Stimulated activated CD8-positive, alpha-beta memory T cell treated with anti-CD3 and anti-CD28 coated beads, Interleukin-15, amount 100 ng/mL, for 24 hours (primary cell): ENCODE measurements at places on chromosomes 2 and 18.

GRCh38 chr2:25490217-25490616, 148.5 kb upstream of the DNMT3A start:
- DNase-seq: no peak

GRCh38 chr2:143847257-143847656, 672.7 kb downstream of the ZEB2 start:
- DNase-seq: no peak

- DNase-seq: no peak
Measured at GRCh38 chr2:179850188-179850587, 11.2 kb downstream of the ZNF385B start.

- DNase-seq: no peak
Measured at GRCh38 chr18:37265382-37265781, 300.2 kb downstream of the CELF4 start.

GRCh38 chr2:47221946-47222345, 66.8 kb upstream of the STPG4 start:
- DNase-seq: no peak

GRCh38 chr18:61882296-61883004, 10.4 kb downstream of the RNF152 start:
- DNase-seq: no peak

GRCh38 chr2:11874861-11875260, 128.4 kb downstream of the LPIN1 start:
- no peak for DNase-seq

- DNase-seq: no peak
Measured at GRCh38 chr2:57720728-57721627, 325.6 kb upstream of the VRK2 start.

DNA sequence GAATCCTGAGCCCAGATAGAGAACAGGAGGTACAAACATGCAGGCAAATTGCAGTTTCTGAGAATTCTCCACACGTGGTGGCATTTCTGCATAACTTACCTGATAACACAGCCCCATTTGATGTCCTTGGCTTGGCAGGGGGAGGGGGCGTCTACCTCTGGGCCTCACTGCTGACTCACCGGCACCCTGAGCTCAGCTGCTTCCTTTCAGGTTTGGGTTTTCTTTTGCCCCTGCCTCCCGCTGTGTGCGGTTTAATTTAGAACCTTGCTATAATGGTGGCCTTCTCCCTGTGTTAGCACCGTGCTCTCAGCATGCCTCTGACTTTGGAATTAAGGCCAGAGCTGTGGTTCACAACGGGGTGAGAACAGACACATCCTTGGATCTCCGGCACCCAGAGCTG, 4.4 kb downstream of the CTIF start:
- DNase-seq: no peak

DNA sequence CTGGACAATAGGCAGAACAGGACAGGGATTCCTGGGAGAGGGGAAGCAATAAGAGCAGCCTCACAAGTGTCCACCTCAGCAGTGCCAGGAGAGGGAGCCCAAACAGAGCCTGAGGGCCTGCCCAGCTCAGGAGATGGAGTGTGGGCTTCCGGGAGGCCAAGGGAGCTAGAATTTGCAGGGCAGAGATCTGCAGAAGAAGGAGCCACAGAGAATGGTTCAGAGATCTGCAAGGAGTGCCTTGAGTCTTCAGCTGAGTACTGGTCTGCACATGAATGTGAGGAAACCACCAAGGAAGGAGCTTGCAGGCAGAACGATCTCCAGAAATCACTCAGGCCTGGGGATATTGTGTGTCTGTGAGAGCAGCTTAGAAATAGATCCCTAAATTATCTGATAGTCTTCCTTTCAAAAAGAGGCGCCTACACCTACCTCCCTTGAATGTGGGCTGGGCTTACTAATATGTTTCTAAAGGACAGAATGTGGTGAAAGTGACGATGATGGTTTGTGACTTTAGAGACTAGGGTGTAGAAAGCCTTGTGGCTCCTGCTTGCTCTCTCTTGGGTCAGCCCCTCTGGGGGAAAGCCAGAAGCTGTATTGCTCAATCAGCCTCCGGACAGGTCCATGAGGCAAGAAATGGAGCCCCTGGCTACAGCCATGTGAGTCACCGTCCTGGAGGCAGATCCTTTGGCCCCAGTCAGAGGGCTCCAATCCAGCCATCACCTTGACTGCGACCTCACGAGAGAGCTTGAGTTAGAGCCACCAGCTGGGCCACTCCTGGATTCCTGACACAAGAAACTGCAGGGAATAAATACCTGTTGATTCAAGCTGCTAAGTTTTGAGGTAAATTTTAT, 7.6 kb upstream of the LPIN1 start:
- no peak for DNase-seq

DNA sequence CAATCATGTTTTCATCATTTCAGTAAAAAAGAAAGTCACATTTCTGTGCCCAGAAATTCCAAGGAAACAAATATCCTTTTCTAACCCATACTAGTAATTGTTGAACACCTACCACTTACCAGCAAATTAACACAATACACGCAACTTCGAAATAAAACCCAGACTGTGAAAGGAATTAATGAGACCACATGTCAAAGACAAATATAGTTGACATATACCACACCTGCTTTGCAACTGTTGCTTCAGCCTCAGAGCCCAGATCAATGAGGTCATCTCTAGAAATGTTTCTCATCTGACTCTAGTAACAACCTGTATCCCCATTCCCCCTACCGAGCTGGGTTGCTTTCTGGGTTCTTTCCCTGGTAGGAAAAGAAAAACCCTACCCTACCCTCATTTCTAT, 52.6 kb downstream of the TRIP12 start:
- DNase-seq: no peak

DNA sequence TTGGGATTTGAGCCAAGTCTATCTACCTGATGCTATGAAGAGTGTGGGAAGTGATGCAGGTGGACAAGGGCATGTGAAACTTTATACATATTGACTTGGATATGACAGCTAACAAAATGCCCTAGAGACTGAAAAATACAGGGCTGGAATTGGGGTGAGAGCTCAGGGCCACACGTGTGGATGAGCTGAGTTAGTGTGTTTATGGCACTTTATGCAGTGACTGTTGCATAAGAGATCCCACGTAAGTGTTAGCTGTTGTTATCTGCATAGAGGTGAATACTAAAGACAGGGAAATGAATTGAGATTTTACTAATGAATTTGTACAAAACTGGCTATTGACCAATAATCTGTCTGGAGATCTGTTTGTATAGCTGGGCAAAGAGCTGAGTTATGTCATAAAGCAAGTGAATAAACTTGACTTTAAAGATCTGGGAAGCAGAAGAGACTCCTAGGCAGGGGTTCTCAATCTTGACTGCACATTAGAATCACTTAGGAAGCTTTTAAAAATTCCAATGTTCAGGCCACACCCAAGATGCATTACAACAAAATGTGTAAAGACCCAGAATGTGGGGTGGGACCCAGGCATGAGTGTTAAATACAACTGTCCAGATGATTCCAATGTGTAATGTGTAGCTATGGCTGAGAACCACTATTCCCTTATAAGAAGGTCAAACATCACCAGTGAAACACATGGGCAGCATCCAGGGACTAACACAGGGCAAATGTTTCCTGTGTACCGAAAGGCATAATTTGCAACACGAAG, 74.2 kb upstream of the STK17B start:
- DNase-seq: no peak

- no peak for DNase-seq
Measured at GRCh38 chr2:195687320-195688086, 30.5 kb downstream of the SLC39A10 start.

DNA sequence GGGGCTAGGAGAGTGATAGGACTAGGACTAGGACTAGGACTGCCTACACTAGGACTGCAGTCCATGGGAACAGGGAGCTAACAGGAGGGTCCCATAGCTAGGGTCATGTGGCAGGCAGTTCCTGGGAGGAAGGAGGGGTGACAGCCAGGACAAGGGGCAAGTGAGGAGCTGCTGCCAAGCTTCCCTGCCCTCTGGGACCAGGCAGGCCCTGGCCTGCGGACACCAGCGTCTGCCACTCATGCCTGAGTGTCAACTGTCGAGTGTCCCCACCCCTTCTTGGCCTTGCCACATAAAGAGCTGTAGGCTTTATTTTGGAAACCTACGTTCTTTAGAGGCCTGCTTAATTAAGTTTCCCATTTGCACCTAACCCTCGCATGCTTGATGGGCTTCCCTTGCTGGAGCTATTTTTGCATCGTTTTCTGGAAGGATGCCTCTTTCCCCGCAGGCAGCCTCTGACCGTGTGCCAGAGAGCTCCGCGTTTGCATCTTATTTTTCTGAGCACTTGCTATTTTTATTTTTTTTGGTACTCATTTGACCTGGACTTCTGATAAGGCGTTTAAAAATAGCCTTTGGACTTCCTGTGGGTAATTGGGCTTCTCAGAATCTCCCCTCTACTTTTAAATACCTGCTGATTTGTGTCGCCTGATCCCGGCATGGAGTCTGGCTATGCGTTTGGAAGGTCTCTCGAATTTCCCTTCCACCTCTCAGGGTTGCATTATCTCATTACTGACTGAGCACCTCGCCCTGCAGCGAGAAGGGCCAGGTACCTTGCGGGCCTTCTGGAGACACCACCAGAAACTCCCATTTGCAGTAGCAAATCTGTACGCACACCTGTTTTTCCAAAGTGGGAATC, 66.4 kb downstream of the SH3RF3 start:
- no peak for DNase-seq

- DNase-seq: no peak
Measured at GRCh38 chr18:12336171-12336613, 28.2 kb downstream of the TUBB6 start.

- DNase-seq: no peak
Measured at GRCh38 chr2:6833300-6833604, 32.5 kb downstream of the CMPK2 start.

GRCh38 chr2:216083464-216084281, 2.0 kb downstream of the TMEM169 start:
- no peak for DNase-seq

- DNase-seq: no peak
Measured at GRCh38 chr2:124501575-124502152, 476.6 kb downstream of the CNTNAP5 start.

DNA sequence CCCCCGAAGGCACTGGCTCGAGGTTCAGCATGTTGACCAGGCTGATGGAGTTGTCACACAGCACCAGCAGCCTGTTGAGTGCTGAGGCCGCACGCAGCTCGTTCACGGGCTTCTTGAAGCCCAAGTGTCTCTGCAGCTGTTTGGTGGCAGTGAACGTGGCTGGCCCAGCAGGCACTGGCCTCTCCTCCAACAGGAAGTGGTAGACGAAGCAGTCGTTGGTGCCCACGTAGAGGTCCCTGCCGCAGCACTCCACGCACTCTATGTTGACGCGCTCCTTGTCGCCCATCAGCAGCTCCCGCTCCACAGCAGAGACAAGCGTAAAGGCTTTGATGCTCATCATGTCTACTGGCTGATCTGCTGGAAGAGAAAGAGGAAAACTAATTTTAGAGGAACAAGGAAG, 21.6 kb downstream of the TGFBRAP1 start:
- no peak for DNase-seq

- no peak for DNase-seq
Measured at GRCh38 chr18:10476338-10476791, 21.9 kb downstream of the APCDD1 start.

DNA sequence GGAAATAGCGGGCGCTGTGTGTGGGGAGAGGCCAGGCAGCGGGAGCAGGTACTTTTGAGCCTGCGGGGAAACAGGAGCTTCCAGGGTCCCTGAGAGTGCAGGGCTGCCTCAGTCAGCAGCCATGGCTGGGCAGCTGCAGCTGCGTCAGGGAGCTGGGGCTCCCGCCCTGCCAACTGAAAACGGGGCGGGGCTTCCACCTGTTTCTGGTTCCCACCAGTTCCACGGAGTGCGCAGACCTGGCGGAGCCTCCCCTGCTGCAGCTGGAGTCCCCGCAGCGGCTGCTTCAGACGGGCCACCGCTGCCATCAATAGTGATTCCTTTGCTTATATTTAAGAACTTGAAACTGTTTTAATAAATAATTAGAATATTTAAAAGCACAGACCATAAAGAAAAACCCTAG, 30.6 kb upstream of the RPRM start:
- DNase-seq: no peak

GRCh38 chr2:208783184-208783583, 376.6 kb downstream of the PTH2R start:
- no peak for DNase-seq

DNA sequence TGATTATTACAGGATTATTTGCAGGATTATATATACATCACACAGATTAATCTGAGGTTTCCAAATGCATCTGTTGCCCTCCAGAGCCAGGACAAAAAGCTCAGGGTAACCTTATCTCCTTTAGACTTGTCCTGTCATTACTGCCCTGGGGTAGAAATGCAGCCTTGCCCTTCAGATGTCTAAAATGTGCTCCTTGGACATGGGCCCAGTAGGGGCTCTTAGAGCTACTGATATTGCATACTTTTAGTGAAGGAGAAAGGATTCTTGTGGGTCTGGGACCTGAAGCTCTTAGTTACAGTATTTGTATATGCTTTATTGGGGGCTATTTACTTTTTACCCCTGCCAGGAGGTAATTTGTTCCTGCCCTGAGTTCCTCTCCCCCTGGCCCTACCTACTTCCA, 56.1 kb downstream of the PRKRA start:
- no peak for DNase-seq
